Right ventricle myocardium superior (tissue), 1 donor: ENCODE measurements at places on chromosomes 2 and 18. TPM values are rescaled to one million over a fixed set of nuclear protein-coding genes. Genes with fewer than 3 reads are reported as not detected.

- DNase-seq: no peak
Measured at GRCh38 chr2:195119231-195119630, 537.8 kb upstream of the SLC39A10 start.

- no peak for DNase-seq
Measured at GRCh38 chr2:232573042-232573441, 22.6 kb downstream of the EIF4E2 start.

DNA sequence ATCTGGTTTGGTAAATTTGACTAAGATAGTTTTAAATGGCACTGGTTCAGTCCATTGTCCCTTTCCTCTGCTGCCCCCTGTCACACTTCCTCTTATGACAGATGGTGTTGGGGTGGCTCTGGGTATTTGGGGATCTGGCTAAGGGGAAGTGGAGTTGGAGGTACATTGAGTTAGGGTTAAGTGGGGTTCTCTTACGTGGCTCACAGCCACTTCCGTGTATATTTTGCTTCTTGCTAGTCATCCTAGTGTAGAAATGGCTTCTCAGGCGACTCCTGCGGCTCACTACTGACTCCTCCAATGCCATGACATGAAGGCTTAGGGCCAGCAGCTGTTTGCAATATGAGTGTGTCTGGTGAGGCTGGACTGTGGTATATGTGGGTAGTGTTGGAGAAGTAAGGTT lies 187.0 kb downstream of the HAUS1 start:
- no peak for DNase-seq

GRCh38 chr2:101546376-101547058 lies 71.6 kb upstream of the RFX8 start:
- DNase-seq: no peak

- DNase-seq: no peak
Measured at GRCh38 chr2:30332791-30333453, 101.6 kb downstream of the LBH start.

GRCh38 chr2:46540496-46541331 lies 61.3 kb downstream of the TMEM247 start:
- no peak for DNase-seq

- no peak for DNase-seq
Measured at GRCh38 chr2:18077704-18078103, 199.2 kb downstream of the KCNS3 start.

DNA sequence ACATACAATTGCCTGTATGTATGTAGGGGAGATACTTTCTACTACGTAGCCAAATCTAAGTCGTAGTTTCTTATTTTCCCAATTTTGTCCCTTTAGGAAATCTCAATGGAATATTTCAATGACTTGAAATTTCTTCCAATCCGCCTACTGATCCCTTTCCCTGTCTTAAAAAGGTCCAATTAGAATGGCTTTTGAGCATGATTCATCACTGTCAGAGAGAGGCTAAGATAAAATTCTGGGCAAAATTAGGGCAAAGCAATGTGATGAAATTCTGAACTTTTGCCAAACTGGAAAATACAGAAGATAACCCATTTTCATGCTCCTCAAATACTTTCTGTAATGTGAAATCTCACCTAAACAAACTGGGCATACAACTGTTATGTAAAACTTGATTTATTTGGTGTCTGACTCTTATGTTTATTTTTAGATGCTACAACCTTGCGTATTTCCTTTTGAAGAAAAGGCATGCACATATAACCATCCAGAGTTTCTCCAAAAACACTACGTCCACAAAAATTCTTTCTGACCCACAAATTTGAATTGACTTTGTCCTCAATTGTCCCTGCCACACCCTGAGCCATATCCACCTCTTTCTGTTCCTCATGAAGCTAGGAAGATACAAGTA lies 147.1 kb downstream of the IKZF2 start:
- no peak for DNase-seq

Gene MERTK
- total RNA-seq: 5.0 TPM

Gene IL1RL1
- 1.3 TPM for total RNA-seq

Gene HOXD10
- total RNA-seq: not detected

Gene TCF7L1
- total RNA-seq: 9.3 TPM

Gene IL37
- not detected for total RNA-seq

Gene GPR35
- 2.0 TPM for total RNA-seq
